Skeletal muscle tissue (tissue), 5 donors: ENCODE measurements at places on chromosomes 4 and X. TPM values are rescaled to one million over a fixed set of nuclear protein-coding genes. Genes with fewer than 3 reads are reported as not detected.

The TMEM47 gene
- 54.8 TPM for total RNA-seq

The TLR6 gene
- 1.0 TPM for total RNA-seq

The USP27X gene
- 2.1 TPM for total RNA-seq

The DMD gene
- 190 TPM for total RNA-seq

The RELL1 gene
- total RNA-seq, result 82.5 TPM

The GPM6B gene
- total RNA-seq, result 18.8 TPM

The ARL9 gene
- total RNA-seq, result not detected

The ZAR1 gene
- not detected for total RNA-seq

The RAB39B gene
- under 0.01 TPM for total RNA-seq

The ZNF711 gene
- total RNA-seq, result 15.7 TPM
